ENCODE measurements at places on chromosomes 12 and 14. TPM values are rescaled to one million over a fixed set of nuclear protein-coding genes. Genes with fewer than 3 reads are reported as not detected.
A peak's percentile ranks its signal among the peaks of the same experiment; 100 is the strongest.

DNA sequence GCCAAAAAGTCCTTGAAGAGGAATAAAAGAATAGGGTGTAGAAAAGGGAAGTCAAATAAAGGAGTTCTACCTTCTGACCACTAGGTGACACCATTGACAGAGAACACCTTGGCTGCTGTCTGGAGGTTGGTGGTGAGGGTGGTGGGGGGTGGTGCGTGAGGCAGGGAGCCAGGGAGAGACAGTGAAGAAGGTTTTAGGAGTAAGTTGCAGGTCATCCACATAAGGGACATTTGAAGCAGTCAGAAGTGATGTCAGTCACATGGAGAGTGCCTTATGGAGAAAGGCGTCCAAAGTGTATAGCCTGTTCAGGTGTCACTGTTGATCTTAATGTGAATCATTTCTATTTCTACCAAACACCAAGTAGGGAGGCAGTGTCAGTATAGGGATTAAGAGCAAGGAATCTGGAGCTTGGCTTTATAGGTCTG, 279.3 kb upstream of the DDHD1 start:
- peak; percentile 2 for DNase-seq

DNA sequence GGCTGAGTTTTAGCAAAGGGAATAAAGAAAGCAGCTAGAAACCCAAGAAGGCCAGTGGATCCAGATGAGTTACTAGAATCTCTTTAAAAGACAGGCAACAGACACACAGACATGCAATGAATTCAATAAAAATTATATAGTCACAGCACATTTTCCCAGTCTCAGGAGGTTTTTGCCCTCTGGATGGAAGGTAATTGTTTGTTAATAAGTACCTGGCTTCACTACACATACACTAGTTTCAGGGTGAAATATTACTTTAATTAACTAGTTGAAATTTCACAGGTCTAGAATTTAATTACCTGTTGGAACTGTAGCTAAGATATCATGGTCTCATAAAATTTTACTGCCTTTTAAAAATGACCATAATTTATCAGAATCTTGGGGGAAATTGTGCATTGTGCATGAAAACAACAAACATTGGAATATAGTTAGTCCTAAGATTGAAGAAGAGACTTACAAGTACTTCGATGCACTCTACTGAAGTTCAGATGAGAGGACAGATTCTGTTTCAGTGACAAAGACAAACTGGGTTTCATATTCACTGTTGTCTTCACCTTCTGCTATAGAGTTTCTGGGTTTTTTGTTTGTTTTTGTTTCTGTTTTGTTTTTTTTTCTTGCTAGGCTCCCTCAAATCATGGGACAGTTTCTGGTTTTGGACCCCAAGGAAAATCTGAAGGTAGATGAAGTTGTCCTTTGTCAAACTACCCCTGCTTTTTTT, 277.0 kb upstream of the GARIN6 start:
- DNase-seq = no peak

- DNase-seq = no peak
Observed at GRCh38 chr14:101838476-101838875, 77.0 kb downstream of the PPP2R5C start.

- no peak for DNase-seq
Observed at GRCh38 chr14:88386256-88386794, 868 bp downstream of the SPATA7 start.

DNA sequence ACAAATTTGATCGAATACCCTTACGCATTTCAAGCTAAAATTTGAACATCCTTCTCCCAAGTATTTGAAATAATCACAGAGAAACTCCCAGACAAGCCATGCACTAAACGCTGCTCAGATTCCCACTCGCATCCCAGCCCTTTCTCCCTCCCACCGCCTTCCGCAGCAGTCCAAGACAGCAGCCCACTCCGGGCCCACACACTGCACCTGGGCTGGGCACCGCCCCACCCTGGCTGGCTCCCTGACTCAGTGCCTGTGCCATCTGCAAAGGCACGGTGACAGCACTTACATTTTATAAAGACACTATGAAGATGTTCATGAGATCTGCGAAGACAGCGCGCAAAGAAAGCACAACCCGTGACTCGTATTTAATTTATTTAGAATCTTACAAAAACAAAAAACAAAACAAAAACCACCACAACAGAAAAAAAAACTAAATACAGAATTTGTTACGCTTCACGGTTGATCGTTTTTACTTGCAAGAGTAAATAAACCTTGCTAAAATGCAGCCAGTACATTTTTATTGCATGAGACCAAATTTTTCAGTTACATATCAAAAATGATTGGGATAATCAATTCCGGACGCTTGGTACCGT, 17.2 kb upstream of the CDK2AP1 start:
- DNase-seq = no peak

DNA sequence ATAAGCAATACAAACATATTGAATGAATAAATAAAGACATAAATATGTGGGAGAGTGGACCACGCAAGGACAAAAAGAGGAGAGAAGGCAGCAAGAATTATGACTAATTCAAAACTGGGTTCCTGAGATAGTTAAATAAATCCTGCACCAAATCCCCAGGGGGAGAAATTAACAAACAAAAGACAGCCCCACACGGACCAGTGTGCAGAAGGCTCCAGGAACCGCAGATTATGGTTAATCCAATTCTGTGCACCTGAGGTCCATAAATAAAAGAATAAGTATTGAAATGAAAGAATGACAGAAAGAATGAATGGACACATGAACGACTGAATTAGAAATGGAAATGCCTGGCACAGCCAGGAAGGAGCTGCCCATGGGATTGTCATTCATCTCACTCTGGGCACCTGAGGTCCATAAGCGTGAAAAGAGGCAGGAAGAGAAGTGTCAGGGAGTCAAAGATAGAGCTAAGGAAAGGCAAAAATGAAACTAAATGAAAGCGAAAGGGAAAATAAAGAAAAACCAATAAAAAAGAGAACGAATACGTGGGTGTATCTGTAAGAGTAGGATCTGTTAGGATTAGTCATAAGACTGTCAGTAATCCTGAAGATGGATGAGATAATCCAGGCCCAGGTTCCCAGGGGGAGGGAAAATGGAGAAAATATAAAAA, 23.3 kb downstream of the MEG3 start:
- no peak for DNase-seq

DNA sequence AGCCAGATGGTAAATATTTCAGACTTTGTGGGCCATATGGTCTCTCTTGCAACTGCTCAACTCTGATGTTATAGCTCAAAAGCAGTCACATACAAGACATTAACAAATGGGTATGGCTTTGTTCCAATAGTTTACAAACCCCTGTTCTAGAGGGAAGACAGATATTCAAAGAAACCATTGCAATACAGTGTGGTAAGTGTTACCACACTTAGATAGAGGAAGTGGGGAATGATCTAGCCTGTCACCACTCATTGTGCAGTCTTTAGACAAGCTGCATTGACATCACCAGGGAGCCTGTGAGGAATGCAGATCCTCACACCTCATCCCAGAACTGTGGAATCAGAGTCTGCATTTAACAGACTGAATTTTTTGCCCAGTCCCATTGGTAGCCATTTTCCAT, 80.0 kb upstream of the RGS6 start:
- DNase-seq = no peak

DNA sequence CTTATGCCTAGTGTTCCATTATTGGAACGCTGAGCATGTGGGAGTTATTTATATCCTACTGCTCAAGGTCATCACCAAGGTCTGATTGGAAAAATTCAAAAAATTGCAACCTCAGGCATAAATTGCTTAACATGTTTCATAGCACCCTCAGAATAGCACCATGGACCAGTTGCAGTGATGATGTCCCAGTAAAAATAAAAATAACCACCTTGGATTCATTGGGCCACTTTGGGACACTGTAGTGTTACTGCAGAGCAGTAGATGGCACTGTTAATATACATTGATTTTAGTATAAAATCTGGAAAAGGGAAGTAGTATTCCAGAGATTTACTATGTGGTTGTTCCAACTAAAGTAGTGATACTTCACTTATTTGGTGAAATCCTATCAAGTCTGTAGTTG, 31.0 kb upstream of the PTCSC3 start:
- DNase-seq = no peak

DNA sequence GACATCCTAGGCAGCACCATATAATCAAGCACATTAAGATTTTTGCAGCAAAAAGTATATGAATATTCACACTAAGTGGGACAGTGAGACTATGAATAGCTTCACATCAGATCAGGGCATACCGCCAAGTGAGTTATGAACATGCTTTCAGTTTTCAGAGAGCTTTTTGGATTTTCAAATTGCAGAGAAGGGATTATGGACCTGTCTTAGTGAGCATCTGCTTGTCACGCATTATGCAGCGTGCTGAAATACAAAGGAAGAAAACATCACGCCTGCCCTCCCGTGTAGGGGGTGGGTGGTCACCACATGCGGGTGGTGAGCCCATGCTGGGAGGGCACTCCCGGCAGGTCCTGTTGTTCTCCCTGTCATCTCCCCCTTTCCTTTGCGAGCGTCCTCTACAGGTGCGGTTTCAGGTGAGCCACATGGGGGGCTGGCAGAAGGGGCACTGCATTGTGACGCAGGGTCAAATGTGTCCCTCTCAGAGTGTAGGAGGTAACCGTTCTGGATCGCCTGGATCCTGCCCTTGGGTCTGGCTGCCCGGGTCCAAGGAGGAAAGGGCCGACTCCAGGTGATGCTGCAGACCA, 42.6 kb downstream of the TRAF3 start:
- no peak for DNase-seq

DNA sequence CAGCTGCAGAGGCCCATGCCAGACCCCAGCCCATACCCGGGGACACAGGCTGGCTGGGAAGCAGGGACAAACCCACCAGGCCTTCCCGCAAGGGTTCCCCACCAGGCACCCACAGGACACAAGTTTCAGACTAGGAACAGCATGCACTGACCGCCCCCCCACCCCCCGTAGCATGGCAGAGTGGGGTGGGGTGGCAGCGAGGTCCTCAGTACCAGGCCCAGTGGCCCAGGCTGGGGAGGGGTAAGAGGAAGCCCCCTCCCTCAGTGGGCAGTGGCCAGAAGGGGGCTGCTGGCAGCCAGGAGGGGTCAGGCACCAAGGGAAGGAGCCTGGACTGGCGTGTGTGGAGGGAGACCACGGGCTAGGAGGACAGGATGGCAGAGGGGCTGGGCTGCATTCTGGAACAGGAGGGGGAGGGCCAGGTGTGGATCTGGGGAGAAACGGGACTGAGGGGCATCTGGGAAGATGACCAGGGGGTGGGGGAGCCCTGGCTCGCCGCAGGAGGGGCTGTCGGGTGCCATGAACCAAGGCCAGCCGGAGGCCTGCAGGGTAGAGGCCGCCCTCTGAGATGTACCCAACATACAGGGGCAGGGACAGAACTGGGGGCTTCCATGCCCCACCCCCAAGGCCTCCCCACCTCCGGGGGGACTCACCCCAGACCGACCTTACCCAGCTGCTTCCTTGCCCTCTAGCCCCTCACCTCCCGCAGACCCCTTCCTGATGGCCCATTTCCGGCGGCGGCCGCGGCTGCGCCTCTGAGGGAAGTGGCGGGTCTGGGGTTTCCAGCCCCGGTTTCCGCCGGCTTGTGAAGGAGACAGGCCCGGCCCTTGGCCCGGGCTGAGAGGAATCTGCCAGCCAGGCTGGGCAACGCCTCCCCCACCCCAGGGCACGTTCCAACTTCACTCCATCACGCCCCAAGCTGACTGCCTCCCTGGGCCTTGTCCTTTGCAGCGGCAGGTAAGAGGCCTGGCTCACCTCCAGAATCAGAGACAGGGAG, 5.6 kb upstream of the JAG2 start:
- peak; percentile 60 for DNase-seq

- DNase-seq = no peak
Observed at GRCh38 chr12:104828015-104828414, 130.1 kb downstream of the SLC41A2 start.

DNA sequence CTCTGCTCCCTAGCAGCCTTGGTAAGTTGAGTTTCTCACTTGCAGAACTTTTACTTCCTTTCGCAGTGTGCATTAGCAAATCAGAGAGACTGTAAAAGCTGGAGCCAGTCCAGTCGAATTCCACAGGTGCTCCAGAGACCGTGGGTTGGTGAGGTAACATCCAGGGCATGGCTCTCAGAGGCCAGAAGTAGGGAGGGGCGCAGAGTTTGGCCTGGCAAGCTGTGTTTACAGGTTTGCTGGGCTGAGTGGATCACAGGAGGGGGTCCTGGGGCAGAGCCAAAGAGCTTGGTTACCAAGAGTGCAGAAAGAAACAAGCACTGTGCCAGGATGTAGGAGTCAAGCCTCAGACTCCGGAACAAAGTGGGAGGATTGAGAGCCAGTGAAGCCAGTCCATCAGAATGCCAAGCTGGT, 10.2 kb upstream of the BHLHE41 start:
- DNase-seq = no peak

- DNase-seq = no peak
Observed at GRCh38 chr14:91125271-91125660, 11.4 kb downstream of the DGLUCY start.

- DNase-seq = no peak
Observed at GRCh38 chr12:104309446-104309993, 6.0 kb downstream of the EID3 start.

DNA sequence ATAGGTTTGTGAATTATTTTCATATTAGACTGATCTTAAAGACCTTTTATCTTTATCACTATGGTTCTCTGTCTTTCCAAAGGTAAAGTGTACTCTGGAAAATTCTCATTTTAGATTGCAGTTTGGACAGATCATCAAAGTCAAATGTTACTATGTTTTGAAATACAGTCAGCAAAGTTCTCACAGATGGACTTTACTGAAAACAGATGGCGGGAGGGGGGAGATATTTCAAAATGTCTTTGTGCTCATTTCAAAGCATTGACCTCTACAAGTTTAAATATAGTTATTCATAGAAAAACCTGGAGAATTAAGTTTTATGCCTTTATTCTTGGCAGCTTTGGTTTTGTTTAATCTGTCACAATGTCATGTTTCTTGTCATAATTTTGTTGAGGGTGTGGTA, 51.8 kb upstream of the LRTM2 start:
- no peak for DNase-seq

DNA sequence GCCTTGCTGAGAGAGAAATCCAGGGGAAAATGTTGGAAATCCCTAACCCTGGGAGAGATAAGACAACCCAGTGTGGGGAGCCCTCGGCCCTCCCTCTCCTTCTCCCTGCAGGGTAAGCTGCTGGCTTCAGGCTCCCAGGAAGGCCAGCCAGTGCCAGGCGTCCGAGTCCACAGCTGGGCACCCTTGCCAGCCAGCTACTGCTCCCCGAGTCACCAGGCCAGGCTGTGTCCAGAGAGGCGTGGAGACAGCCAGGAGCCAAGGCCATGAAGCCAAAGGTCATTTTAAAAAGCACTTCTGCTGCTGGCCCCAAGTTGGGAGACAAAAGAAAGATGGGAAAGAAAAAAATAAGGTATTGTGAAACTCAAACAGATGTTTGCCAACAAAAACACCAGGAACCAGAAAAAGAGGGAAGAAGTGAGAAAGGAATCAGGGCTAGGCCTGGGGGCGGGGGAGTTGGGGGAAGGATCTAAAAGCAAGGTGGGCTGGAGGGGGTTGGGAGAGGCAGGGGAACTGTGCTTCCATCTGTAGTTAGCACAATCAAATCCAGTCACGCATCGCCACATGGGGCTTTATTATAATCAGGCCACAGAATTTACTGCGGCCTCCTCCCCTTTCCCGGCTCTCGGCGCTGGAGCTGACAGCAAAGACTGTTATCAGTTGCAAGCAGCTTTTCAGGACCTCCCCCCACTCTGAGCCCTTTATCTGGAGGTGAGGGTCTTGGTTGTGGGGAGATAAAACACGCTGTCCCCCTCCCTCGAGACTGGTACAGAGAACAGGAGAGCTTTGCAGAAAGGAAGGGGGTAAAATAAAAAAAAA, 33.5 kb downstream of the RBM19 start:
- DNase-seq = no peak

GRCh38 chr14:94049625-94050023, 23.5 kb downstream of the OTUB2 start:
- DNase-seq = no peak

The ARHGDIB gene
- total RNA-seq = 652 TPM

The SLC6A12 gene
- total RNA-seq = not detected

The GYS2 gene
- total RNA-seq = not detected

The SRSF9 gene
- total RNA-seq = 292 TPM

The SSTR1 gene
- not detected for total RNA-seq

The PAX9 gene
- not detected for total RNA-seq

The RFLNA gene
- total RNA-seq = not detected
